ENCODE measurements at places on chromosomes 13 and 19.

- DNase-seq: no peak
These were observed 225.5 kb downstream of the KLF5 start for GRCh38 chr13:73284081-73284874.

DNA sequence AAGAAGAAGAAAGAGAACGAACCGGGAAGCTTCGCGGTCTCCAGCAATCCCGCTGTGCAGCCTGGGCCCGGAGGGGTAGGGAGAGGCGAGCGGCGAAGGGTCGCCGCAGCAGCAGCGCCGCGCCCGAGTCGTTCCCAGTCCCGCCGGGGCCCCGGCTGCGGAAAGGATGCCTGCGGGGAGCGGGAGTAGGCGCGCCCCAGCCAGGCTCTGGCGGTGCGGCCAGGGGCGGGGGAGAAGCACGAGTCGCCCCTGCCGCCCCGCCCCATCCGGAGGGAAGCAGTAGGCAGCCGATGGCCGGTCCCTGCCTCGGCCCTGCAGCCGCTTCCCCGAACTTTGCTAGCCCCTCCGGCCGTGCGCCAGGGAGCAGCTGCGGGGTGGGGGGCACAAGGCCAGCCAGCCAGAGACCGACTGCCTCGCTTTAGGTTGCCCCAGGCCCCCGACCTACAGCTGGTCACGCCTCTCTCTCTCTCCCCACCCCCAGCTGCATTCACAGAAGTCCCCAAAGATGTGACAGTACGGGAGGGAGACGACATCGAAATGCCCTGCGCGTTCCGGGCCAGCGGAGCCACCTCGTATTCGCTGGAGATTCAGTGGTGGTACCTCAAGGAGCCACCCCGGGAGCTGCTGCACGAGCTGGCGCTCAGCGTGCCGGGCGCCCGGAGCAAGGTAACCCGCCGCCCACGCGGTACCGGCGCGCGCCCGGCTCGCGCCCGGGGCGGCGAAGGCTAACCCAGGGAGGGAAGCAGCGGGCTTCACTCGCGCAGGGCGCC lies 1.1 kb downstream of the VSTM2B start:
- DNase-seq: no peak

DNA sequence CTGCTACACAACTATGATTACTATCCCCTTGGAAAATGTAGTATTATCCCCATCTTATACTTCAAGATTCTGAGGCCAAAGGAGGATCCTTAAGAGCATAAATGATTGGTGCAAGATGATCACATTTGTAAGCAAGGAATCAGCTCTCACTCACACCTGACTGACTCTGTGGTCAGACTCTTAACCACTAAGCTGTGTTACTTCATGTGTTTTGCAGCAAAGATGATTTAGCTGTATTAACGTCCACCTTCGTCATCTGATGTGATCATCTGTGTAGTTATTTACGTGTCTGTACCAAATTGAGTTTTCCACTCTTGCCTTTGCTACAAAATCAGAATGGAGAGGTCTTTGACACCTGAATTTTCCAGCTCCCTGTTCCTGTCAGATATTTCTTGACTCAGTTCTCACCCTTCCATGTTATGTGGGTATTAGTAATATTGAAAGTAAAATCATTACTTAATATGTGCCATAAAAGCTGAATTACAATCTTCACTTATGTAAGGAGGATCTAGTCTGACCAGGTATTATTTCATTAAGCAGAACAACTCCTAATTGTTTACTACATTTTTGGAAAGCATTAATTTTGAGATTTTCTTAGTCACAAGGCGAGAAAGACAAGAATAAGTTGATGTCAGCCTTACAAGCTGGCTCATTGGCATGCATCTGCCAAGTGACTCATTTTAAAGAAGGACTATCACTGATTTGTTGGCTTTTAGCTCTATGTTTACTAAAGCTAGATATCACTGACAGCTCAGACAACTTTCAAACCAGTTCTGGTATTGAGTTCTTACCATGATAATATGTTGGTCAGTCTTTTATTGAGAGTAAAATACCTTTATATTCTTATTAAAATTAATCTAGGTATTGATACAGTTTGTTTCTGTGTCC lies 1279.8 kb upstream of the PCDH9 start:
- no peak for DNase-seq

DNA sequence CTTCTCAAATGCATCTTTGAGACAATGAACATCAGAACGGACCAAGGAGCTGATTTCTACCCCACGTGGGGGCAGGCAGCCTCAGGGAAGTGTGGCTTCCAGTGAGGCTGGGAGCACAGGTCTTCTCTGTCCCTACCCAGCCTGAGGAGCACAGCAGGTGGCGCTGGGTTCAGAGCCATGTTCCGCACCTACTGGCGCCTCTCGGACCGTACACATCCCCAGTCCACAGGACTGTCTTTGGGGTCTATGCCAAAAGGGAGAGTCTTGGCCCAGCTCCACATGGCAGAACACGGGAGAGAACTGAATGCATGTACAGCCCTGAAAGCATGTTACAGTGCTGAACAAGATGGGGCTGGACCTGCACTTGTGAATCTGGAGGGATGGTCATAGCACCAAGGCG lies 22.6 kb downstream of the SUGP1 start:
- DNase-seq: no peak

DNA sequence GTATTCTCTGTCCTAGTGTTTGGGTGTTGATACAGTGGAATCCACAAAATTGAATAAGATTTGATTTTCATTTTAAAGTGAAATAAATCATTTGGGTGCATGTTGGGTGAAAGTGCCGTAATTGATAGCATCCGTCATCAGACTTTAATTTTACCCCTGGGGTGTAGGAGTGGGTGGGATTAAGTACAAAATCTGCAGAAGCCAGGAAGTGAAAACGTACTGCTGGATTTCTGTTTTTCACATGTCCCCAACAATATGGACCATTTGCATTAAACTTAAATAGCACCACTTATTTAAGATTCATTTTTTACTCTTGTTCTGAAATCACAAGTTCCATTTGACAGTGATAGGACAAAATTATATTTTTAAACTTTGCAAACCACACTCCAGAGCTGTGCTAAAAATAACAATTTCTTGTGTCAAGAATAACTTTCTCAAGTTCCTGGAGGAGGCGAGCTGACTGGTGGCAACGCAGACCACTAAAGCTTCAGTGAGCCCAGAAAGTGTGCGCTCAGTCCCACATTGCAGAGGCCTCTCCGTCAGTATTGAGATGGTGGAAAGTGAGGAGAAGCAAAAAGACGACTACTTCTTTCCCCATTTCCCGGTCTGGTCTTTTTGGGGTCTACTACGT lies 71.3 kb downstream of the ARHGEF7 start:
- no peak for DNase-seq

GRCh38 chr19:13079542-13079986 lies 23.1 kb downstream of the LYL1 start:
- no peak for DNase-seq

- no peak for DNase-seq
These were observed 5.3 kb upstream of the PTPRS start for GRCh38 chr19:5345895-5346386.

DNA sequence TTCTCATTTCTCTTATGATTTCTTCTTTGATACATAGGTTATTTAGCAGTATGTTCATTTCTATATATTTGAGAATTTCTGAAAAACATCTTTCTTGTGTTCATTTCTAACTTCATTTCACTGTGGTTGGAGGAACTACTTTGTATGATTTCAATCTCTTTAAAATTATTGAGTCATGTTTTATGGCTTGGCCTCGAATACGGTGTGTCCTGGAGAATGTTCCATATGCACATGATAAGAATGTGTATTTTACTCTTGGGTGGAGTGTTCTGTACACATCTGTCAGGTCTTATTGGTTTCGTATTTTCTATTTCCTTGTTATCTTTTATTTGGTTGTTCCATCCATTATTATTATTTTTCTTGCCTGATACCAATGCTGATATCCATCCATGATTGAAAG lies 22.9 kb downstream of the DNM2 start:
- DNase-seq: no peak

DNA sequence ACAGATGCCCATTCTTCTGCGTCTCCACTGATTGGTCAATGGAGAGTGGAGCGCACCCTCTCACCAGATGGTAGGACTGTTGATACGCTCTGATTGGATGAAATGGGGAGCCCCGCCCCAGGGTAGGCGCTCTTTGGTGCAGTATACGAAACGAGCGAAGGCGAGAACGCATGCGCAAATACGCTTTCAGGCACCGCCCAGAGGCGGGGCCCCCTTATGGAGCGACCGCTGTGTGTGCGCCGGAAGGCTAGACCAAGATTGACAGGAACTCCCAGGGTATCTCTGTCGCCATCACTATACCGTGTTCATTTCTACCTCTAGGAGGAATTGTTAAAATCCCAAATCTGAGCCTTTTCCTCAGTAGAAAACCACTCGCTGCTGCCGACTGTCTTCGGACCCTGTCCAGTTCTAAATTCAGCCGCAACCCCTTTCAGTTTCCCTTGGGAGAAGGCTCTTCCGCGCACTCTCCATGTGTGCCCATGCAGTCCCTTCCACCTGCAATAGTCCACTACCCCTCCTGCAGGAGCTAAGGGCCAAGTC lies 720 bp upstream of the HNRNPL start:
- DNase-seq: no peak

DNA sequence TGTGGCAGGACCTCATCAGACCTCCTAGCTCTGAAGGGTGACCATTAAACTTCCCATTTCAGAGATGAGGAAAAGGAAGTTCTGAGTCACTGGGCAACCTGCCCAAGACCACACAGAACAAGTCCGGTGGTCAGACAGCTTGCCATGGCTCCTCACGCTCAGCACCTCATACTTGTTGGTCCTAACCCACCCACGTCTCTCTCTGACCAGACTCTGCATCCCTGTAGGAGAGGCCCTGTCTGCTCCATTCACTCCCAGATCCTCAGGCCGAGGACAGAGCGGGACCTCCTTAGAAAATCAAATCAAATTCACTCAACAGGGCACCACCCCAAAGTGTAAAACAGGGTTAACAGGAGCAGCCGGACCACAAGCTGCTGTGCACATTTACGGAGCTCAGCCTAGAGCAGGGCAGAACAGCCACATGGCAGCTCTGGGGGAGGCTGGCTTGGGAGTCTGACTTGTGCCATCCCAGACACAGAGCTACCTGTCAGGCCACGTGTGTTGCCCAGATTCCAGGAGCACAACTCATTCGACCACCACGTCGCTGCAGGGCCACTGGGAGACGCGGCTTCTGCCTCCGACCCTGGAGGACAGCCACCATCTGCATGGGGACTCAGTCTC lies 1.7 kb downstream of the MIER2 start:
- DNase-seq: peak; percentile 95

GRCh38 chr13:24184882-24185281 lies 24.4 kb downstream of the SPATA13 start:
- no peak for DNase-seq

- peak; percentile 42 for DNase-seq
These were observed 11.2 kb downstream of the WDFY2 start for GRCh38 chr13:51595416-51595815.

DNA sequence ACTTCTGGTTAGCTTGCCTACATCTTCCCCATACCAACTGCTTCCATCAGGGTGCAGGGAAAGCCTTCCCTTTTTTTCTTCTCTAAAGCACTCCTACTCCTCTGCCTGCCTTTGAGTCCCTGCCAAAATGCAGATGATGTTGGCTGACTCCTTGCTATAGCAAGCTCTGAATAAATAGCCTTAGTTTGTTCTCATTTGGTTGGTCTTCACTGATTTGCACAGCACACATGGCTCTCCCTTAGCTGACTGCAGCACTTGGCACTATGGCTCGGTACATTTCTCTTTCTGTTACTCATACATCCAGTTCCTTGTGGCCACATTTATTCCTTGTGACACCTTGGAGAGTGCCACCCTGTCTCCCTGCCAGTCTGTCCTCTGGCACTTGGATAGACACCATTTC lies 249.8 kb downstream of the DCLK1 start:
- no peak for DNase-seq

Measured in inflammatory macrophage (primary cell).